ENCODE measurements at places on chromosomes 13 and 19. TPM values are rescaled to one million over a fixed set of nuclear protein-coding genes. Genes with fewer than 3 reads are reported as not detected.

The NCAN gene
- total RNA-seq = 0.80 TPM

DNA sequence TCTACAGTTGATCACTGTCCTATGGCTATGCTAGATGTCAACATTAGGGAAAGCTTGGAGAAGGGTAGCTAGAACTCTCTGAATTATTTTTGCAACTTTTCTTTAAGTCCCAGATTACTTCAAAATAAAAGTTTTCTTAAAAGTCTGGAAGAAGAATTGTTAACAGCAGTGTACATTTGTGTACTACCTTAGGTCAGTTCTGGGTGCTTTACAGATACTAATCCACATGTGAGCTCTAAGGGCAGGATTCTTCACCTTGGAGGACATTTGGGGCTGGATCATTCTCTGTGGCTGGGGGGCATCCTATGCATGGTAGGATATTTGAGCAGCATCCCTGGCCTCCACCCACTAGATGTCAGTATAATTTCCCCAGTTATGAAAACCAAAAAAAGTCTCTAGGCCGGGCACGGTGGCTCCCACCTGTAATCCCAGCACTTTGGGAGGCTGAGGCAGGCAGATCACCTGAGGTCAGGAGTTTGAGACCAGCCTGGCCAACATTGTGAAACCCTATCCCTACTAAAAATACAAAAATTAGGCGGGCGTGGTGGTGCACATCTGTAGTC, 2.8 kb downstream of the BRME1 start:
- no peaks in the 10 kb centered on the region for H3K36me3 ChIP-seq
- no peak for DNase-seq
- H3K4me1 ChIP-seq = no peaks in the 10 kb centered on the region
- no peaks in the 10 kb centered on the region for H3K27me3 ChIP-seq
- no peak overlapping the region for H3K27ac ChIP-seq

GRCh38 chr19:19866611-19867248, 1.0 kb downstream of the ZNF253 start:
- DNase-seq = no peak
- peaks cover 7% of the 10 kb centered on the region for H3K4me1 ChIP-seq
- H3K27ac ChIP-seq = peak overlapping the region; percentile 100
- peak overlapping the region; percentile 100 for H3K4me3 ChIP-seq
- H3K36me3 ChIP-seq = peaks cover 40% of the 10 kb centered on the region

- no peak overlapping the region for H3K4me3 ChIP-seq
- H3K36me3 ChIP-seq = no peaks in the 10 kb centered on the region
- no peaks in the 10 kb centered on the region for H3K27me3 ChIP-seq
- no peak overlapping the region for H3K27ac ChIP-seq
Observed at GRCh38 chr13:104737713-104738112, 1671.5 kb upstream of the SLC10A2 start.

The C1QTNF9 gene
- not detected for total RNA-seq

DNA sequence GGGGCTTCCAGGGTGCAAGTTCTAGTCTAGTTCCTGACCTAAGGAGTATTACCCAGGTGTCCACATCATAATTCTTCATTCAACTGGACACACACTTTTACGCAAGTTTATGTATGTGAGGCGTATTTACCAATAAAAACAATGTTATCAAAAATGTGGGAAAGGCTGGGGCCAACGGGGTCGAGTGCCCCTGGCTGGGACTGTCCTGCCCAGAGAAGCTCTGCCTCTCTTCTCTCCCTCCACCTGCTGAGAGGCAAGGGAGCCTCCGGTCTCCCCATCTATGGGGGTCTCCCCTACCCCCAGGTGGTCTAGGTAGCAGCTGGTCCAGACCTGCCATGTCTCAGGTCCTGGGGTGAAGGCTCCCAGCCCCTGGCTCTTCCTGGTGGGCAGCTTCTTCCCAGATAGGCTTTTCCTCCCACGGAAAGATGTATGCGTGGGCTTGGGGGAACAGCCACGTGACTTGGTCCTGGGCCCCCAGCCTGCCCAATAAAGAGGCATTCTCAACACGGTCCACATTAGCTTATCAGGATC, 132.4 kb downstream of the USP12 start:
- no peaks in the 10 kb centered on the region for H3K36me3 ChIP-seq
- DNase-seq = peak; percentile 36
- no peak overlapping the region for H3K4me3 ChIP-seq
- peaks cover 44% of the 10 kb centered on the region for H3K27me3 ChIP-seq

The FXYD7 gene
- total RNA-seq = not detected

The APOC4 gene
- not detected for total RNA-seq

The ADGRE3 gene
- not detected for total RNA-seq

- H3K4me1 ChIP-seq = no peaks in the 10 kb centered on the region
- no peak overlapping the region for H3K27ac ChIP-seq
- DNase-seq = no peak
- H3K4me3 ChIP-seq = no peak overlapping the region
- H3K27me3 ChIP-seq = no peaks in the 10 kb centered on the region
Observed at GRCh38 chr13:76210262-76210661, 574.1 kb downstream of the LMO7 start.

GRCh38 chr13:30477346-30478195, 11.8 kb upstream of the HMGB1 start:
- no peak overlapping the region for H3K4me3 ChIP-seq
- no peaks in the 10 kb centered on the region for H3K36me3 ChIP-seq
- peaks cover 4% of the 10 kb centered on the region for H3K27me3 ChIP-seq

The IL12RB1 gene
- not detected for total RNA-seq

DNA sequence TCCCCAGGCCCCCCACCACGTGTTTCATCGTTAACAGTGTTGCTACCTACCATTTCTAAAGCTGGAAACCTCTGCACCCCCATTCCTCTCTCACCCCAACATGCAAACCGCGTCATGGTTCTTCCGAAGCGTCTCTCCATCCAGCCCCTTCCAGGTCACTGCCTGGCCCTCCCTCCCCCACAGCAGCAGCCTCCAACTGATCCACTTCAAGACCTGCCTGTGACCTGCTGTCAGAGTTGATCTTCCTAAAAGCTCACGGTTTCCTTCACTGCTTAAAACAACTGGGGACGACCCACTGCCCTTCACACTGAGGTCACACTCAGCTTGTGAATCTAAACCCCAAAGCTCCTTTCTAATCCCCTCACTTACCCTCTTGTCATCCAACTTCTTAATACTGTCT, 47.7 kb downstream of the STK24 start:
- no peak overlapping the region for H3K4me3 ChIP-seq
- peaks cover 49% of the 10 kb centered on the region for H3K4me1 ChIP-seq
- H3K36me3 ChIP-seq = peaks cover 22% of the 10 kb centered on the region
- H3K27me3 ChIP-seq = no peaks in the 10 kb centered on the region

DNA sequence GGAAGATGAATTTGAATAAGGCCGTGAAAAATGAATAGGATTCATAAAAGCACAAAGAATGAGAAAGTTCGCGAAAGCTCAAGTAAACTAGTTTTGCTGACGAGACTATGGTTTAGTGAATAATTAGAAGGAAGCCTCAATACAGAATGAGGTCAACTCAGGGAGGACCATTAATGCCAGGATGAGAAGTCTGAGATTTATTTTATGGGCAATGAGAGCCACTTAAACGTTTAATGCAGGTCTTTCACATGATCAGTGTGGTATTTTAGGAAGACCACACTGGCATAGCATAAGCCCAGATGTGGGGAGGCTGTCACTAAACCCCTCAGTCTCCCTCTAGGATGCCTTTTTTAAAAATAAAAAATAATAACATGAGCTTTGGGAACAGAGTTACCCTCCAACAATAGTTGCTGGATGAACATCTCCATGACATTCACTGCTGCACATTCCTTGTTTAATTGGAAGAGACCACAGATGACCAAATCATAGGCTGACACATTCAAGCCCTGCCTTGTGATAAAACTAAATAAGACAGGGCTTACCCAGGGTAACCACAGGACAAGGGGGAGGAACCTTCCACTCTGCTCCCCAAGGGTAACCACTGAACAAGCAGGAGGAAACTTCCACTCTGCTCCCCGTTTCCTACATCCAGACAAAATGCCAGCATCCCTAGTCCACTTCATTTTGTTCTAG, 43.6 kb upstream of the LSM14A start:
- H3K4me1 ChIP-seq = peaks cover 11% of the 10 kb centered on the region
- no peak for DNase-seq
- no peak overlapping the region for H3K4me3 ChIP-seq
- no peaks in the 10 kb centered on the region for H3K27me3 ChIP-seq

DNA sequence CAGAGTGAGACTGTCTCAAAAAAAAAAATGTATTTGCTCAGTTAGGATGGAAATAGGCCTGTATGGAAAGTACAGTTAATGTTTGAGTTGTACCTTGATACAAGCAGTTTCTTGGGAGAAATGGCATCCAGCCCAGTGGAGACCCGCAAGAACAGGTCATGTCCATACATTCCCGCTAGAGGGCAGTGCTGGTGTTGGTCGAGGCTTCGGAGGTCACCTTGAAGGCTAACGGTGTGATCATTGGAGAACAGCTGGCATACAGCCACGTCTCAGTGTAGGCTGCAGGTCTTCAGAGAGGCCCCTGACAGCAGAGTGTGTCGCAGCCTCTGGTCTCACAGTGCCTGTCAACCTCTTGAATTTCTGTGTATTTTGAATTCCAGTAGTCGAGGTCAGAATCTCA, 7.5 kb downstream of the ZNF610 start:
- H3K4me1 ChIP-seq = peaks cover 5% of the 10 kb centered on the region
- peaks cover 25% of the 10 kb centered on the region for H3K36me3 ChIP-seq
- no peak overlapping the region for H3K4me3 ChIP-seq
- DNase-seq = peak; percentile 71
- peak overlapping the region; percentile 56 for H3K27ac ChIP-seq

GRCh38 chr19:40466219-40466984, 399 bp upstream of the SPTBN4 start:
- DNase-seq = no peak
- H3K4me1 ChIP-seq = peaks cover 13% of the 10 kb centered on the region
- H3K27ac ChIP-seq = peak overlapping the region; percentile 90
- H3K4me3 ChIP-seq = peak overlapping the region; percentile 88
- H3K36me3 ChIP-seq = peaks cover 5% of the 10 kb centered on the region
- H3K27me3 ChIP-seq = peaks cover 30% of the 10 kb centered on the region

GRCh38 chr19:18648973-18649315, 12.1 kb downstream of the KLHL26 start:
- H3K4me1 ChIP-seq = peaks cover 37% of the 10 kb centered on the region
- peak overlapping the region; percentile 46 for H3K27ac ChIP-seq
- H3K36me3 ChIP-seq = peaks cover 5% of the 10 kb centered on the region
- no peaks in the 10 kb centered on the region for H3K27me3 ChIP-seq
- DNase-seq = no peak

The EXOC3L2 gene
- total RNA-seq = not detected

DNA sequence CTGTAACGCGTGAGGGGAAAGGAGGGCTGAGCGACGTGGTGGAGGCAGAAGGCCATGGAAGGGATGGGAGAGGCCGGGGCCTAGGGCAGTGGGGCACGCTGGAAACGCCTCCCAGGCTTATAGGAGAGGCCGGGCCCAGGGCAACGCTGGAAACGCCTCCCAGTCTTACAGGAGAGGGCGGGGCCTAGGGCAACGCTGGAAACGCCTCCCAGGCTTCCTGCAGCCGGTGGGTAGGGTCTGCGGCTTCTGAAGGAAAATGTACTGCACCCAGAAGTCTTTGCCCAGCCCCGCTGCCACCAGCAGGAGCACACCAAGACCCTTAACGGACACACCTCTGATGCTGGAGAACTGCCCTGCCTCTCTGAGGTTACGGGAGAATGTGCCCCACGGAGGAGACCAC, 9.1 kb downstream of the CACTIN start:
- no peak overlapping the region for H3K4me3 ChIP-seq
- no peaks in the 10 kb centered on the region for H3K27me3 ChIP-seq
- H3K36me3 ChIP-seq = no peaks in the 10 kb centered on the region
- no peak for DNase-seq

GRCh38 chr19:58330458-58330857, 3.7 kb downstream of the ZSCAN22 start:
- peaks cover 11% of the 10 kb centered on the region for H3K4me1 ChIP-seq
- H3K27ac ChIP-seq = no peak overlapping the region
- H3K36me3 ChIP-seq = no peaks in the 10 kb centered on the region
- no peak overlapping the region for H3K4me3 ChIP-seq
- H3K27me3 ChIP-seq = no peaks in the 10 kb centered on the region
